ENCODE measurements at places on chromosomes 12 and 14.
A peak's percentile ranks its signal among the peaks of the same experiment; 100 is the strongest.

DNA sequence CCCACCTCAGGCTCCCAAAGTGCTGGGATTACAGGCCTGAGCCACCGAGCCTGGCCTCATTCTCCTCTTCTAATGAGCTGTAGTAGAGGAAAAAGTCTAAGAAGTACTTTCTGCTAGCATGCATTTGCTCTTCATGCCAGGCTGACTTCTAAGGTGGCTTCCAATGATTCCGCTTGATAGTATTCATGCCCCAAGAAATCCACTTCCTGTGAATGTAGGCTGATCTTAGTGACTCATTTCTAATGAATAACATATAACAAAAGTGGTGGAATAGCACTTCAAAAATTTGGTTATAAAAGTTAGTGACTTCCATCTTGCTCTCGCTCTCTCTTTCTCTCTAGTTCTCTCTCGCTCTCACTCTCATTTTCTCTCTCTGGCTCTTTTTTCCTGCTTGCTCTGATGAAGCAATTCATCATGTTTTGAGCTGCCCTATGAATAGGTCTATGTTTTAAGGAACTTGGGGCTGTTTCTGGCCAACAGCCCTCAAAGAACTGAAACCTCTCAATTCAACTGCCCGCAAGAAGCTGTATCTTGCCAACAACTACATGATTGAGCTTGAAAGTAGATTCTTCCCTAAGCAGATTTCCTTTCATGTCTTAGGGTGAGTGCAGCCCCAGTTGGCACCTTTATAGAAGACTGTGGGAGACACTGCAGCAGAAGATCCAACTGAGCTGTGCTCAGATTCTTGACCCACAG is 282.9 kb downstream of the RMST start:
- DNase-seq, result no peak

DNA sequence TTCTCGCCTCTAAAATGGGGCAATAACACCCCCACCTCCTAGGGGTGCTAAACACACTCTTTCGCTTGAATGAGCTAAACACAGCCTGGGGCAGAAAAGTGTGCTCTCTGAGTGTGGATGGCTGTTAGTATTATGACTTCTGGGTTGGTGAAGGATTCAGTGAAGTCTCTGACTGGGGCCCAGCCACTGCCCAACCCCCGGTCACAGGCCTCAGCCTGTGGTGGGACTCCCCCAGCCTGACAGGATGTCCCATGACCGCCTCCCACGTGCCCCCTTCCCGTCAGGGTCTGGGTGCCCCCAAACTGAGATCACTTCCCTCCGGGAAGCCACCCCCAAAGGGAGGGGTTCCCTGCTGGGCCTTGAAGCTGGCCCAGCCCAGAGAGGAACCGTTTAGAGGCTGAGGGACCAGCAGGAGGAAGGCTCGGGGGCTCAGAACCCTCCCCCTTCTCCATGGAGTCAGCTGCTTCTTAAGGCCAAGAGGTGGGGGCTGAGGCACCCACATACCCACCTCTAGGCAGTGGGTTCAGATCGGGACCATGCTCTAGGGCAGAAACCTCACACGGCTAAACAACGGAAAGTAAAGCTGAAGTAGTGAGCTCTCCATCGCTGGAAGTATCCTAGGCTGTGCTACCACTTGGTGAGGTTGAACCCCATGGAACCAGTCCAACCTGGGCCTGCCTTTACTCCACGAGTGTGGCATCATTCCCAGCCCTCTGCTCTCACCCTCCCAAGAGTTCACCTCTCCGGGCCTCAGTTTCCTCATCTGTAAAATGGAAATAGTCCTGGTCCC is 13.8 kb downstream of the DTX1 start:
- no peak for DNase-seq

- DNase-seq, result no peak
Measured at GRCh38 chr12:70645494-70646317, 8.5 kb upstream of the PTPRB start.

DNA sequence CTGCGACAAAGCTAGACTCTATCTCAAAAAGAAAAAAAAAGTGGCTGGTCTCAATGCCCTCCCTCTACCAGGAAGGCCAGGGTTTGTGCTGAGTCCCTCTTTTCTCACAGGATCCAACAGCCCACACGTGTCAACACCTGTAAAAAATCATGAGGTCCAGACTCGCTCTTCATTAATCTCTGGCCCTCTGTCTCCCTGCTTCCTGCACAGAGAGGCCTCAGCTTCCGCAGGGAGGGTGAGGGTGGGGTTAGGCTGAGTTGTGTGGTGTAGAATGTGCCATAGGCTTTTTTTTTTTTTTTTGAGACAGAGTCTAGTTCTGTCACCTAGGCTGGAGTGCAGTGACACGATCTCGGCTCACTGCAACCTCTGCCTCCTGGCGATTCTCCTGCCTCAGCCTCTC is 6.1 kb downstream of the CFAP73 start:
- DNase-seq, result no peak

GRCh38 chr12:46374310-46374709 is 1.7 kb upstream of the SLC38A2 start:
- no peak for DNase-seq

GRCh38 chr14:30673071-30673470 is 51.0 kb downstream of the SCFD1 start:
- no peak for DNase-seq

GRCh38 chr12:99152337-99152736 is 495.2 kb upstream of the GARIN6 start:
- no peak for DNase-seq

DNA sequence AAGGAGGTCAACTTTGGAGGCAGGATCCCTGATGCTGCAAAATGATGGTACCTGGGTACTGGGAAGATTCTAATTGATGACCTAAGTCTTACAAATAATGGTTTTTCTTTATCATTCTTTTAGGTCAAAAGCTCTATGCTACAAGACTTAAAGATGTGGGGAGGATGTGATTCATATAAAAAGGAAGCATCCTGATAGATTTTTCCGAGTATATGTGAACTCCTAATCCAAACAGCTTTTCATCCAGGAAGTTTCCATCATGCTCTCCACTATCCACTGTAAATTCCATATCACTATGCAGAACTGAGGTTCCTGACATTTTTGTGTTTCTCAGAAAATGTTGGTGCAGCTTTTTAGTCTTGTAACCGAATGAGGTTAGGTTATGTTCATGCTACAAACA is 293.2 kb downstream of the PAWR start:
- DNase-seq, result no peak

DNA sequence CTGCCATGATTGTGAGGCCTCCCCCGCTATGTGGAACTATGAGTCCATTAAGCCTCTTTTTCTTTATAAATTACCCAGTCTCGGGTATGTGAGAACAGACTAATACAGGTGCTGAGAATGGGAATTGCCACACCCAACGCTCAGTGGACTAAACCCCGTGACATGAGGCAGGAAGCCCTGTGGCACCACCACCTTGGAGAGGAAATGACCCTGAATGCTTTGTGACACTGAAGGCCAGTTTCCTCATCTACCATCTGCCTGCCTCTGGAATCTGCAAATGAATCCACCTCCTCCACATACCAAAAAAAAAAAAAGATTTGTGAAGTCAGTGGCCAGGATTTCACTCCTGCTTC is 41.6 kb downstream of the NT5DC3 start:
- no peak for DNase-seq

GRCh38 chr14:39023939-39024871 is 78.8 kb downstream of the SEC23A start:
- no peak for DNase-seq

DNA sequence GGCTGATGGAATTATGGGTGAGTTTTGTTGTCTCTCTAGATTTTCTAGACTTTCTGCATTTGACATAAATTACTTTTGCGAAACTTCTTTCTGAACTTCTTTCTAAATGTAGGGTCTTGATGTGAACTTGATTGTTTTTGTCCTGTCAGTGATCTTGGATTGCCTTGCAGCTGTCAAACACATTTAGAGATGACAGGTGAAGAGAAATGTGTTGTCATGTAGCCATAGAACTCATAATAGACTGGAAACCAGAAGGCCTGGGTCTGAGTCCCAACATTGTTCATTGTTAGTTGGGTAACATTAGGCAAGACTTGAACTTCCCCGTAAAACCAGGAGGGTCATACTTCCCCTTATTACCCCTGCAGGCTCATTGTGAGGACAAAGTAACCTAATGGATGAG is 109.0 kb downstream of the LRIG3 start:
- DNase-seq, result no peak

DNA sequence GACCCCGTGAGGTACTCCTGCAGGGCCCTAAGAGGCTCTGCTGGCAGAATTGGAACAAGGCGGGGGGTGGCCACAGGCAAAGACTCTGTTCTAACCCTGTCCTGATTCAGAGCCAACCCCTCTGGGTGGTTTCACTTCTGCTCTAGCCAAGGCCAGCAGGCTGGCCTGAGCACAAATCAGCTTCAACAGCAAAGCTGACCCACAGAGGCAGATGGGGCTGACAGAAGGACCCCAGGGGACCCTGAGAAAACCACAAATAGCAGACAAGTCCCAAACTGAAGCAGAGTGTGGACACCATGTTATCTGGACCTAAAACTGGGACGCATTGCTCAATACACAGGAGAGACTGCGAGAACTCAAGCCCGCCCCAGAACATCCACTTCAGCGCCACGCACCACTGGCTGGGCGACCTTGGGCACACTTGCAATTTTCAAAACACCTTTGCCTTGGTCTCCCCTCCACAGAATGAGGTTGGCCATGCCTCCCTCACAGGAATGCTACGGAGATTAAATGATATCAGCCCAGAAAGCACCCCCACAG is 76.4 kb upstream of the DICER1 start:
- DNase-seq, result no peak

GRCh38 chr14:77761205-77761931 is 412 bp upstream of the SNW1 start:
- peak; percentile 26 for DNase-seq

DNA sequence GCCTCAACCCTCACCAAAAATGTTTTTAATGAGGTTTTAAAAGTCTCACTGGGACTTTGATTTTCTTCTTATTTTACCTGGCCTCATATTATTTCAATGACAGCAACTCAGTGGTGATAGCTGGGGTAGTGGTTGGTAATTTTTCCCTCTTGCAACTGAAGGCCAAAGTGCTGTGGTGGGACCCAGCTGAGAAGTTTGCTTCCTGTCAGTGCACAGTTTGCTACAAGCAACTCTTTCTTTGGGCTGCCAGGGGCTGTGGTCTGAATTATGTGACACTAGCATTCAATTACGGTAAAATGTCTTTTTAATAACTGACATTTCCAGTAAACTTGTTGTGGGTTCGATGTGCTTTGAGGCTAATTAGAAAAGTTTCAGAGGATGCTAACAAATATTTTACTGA is 65.3 kb downstream of the IFNG start:
- no peak for DNase-seq

- DNase-seq, result no peak
Measured at GRCh38 chr12:132335179-132335756, 5.9 kb upstream of the GALNT9 start.

DNA sequence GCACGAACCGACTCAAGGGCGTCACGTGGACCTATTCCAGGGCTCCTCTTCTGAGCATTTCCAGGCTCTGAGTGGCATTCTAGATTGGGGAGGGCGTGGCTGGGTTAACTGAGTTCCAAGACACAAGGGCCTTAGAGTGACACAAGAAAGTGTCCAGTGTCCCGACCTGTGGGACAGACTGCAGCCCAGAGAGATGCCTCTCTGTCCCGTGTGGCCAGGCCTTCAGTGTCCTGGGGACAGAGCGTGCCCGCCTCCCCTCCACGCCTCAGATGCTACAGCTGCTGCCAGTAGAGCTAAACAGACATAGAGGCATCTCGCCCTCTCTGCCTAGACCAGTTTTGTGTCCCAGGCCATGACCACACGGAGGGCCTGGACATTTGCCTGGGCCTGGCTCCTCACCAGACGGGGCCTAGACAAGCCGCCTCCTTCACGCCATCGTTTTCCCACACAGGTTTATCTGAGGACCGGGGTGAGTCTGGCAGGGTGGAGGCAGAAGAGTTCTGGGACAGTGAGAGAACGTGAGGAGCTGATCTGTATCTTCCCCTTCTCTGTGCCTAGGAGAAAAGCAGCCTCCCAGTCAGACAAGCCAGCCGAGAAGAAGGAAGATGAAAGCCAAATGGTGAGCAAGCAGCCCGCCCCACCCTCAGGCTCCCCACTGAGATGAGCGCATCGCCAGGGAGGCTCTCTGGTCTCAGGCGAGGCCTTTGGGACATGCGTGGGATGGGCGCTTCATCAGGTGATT is 27.1 kb downstream of the DEGS2 start:
- no peak for DNase-seq

- DNase-seq, result no peak
Measured at GRCh38 chr12:72957454-72957853, 685.3 kb downstream of the TRHDE start.

DNA sequence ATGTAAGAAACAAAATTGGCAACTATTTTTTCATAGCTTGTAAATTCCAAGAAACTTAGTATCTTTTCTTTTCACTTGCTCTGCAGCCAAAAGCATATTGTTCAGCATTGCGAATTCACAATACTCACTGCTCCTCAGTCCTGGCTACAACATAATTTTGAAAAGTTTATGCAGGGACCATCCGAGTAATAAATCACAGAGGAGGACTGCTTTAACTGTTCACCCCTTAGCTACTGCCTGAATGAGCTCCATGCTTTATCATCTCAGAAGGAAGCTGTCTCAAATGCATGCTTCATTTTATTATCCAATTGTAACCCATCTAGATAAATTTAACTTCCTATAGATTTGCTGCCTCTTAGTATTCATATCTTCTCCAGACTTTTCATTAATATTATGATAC is 827.8 kb downstream of the DIO2 start:
- no peak for DNase-seq

- peak; percentile 74 for DNase-seq
Measured at GRCh38 chr12:111812881-111813741, 28.9 kb upstream of the MAPKAPK5 start.

DNA sequence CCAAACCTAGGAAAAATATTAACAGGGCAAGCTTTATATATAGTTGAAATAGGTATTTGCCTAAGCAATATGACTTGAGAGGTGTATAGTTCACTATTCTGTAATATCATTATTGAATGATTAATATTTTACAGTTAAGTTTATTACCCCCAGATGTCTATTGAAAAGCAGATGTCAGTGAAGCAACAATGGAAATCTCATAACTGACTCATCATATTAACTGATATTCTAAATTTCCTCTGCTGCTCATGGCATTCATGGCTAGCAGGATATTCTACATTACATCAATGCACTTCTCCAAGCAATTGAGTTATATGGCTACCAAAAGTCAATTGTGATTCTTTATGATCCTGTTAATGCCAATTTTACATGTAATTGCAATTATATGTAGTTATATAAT is 9.7 kb upstream of the MAGOHB start:
- DNase-seq, result no peak

DNA sequence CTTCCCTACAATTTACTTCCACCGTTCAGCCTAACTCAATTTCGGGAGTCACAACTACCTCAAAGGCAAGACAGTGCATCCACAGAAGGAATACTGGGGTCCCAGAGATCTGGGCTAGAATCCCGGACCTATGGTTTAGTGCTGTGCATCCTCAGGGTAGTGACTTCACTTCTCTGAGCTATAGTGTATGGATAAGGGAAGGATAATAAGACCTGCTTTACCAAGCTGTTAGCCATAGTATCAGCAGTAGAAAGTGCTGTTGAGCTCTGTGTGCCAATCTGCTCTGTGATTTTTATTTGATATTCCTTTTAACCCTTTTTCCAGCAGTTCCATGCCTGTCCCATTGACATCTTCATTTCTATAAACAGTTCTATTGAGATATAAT is 1044.3 kb downstream of the BCL11B start:
- no peak for DNase-seq
